ENCODE measurements at places on chromosomes 3 and 15.

- DNase-seq = no peak
Measured at GRCh38 chr3:133850034-133850433, 44.4 kb downstream of the SRPRB start.

DNA sequence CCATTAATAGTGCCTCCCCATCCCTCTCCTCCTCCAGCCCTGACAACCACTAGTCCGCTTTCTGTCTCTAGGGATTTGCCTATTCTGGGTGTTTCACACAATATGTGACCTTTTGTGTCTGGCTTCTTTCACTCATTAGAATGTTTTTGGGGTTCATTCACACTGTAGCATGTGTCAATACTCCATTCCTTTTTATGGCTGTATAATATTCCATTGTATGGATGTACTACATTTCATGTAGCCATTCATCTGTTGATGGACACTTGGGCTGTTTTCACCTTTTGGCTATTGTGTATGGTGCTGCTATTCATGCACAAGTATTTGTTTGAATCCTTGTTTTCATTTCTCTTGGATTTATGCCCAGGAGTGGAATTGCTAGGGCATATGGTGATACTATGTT is 16.5 kb downstream of the GRK7 start:
- no peak for DNase-seq

GRCh38 chr3:61985020-61985419 is 388.3 kb downstream of the FEZF2 start:
- DNase-seq = peak; percentile 81

- no peak for DNase-seq
Measured at GRCh38 chr15:92538115-92538514, 117.5 kb downstream of the FAM174B start.

- DNase-seq = peak; percentile 87
Measured at GRCh38 chr3:187739561-187740332, 5.5 kb downstream of the BCL6 start.

- no peak for DNase-seq
Measured at GRCh38 chr3:195808741-195809290, 2.9 kb downstream of the MUC4 start.

GRCh38 chr3:179969525-179969924 is 67.2 kb downstream of the PEX5L start:
- peak; percentile 59 for DNase-seq

DNA sequence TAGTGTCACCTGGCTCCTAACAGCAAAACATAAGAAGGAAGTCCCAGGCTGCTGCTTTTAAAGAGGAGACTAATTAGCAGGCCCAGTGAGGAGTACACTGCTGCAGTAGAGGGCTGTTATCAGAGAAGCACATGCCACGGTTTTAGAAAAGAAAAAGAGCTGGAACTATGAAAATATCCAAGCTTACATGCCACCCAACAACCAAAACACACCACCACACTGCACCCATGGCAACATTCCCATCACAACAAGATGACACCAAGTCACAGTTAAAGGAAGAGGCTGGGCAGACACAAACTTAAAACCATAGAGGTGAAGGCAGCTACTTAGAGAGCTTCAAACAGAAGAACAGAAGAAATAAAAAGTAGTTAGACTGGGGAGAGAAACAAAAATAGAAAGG is 37.0 kb downstream of the NPTN start:
- peak; percentile 68 for DNase-seq

DNA sequence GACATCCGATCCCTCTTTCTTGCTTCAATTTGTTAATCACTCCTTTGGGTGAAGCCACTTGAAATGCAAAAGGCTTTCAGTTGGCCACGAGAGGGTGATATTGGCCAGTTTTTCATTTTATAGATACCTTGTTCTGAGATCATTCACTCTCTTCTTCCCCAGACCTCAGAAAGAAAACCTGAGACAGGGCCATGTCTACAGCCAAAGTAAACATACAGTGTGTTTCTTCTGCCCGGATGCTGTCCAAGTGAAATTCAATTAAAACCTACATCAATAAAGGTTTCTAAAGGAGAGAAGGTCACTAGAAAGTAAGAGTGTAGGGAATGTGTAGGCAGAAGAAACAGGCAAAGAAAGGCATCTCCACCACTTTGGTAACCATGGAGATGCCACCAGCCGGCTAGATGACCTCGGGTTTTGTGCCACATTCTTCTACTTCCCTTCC is 39.5 kb upstream of the FMN1 start:
- peak; percentile 54 for DNase-seq

DNA sequence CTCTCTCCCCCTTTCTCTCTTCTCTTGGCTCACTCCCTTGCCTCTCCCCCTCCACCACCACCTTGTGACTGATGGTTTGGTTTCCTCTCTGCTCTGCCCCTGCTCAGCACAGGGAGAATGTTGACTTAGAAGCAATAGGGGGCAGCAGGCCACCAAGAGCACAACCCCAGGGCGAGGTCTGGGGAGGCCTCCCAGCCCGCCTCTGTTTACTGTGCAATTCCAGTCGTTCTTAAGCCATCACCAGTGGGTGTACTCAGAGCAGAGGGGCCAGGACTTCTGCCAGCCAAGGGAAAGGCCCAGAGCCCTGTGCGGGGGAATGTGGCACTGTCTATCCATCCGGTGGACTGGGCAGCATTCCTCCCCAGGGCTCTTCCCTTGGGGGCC is 5.7 kb upstream of the APEH start:
- DNase-seq = peak; percentile 23

DNA sequence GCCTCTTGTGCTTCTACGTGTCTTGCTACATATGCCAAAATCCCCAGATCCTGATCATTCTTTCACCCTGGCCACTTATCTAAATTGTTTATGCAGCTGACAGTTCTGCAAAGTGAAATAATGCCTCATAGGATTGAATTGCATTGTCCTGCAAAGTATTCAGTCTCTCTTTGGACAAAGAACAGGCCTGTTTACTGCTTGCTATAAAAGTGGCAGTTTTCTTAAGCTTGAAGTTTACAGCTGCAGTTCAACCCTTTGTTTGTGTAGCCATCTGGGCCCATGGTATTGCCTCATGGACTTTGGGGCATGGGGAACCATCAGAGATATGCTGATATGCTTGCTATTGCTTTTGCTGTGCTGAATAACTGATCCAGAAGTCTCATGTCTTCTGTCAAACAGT is 523.2 kb downstream of the OTOL1 start:
- no peak for DNase-seq

DNA sequence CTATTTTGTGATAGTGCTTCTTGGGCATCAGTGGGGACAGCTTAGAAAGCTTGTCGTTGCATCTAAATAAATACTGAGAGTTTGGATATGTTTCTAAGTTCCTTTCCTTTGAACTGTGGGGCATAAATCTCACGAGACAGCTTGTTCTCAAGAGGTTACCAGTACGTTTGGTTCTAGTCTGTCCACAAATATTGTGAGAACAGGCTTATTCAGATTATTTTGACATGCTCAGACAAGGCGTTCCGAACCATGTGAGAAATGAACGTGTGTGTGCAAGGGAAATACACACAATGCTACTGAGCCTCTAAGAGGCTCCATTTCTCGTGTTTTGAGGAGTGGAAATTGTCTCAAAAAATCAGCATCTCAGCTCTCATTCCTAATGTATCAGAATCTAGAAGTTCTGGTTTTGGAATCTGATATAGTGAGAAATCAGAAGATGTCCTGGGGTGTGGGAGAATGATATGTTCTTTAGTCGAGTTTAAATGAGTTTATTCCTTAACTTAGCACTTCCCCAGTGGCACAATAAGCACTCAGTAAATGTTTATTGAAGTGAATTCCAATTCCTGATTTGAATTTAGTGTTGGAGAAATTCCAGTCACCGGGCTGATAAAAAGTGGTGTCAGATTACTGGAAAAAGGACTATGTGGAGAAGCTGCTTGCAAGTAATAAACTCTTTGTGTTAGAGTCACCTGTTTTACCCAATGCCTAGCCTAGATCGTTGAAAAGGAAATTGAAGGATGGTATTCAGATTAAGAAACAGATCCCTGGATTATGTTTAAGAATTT is 481.5 kb downstream of the LPP start:
- peak; percentile 47 for DNase-seq

DNA sequence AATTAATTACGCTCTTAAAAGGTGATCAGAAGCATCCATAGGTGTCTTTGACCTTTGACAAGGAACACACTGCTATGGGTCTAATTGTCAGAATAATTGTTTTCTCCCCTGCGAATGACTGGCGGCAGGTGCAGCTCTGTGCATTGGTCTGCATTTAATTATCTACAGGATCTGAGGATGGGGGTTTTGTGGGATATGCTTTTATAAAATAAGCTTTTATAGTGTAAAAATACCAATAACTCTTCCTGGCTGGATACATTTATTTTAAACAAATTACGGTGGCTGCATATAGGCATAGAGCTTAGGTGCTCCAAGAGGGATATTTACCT is 201.6 kb upstream of the RGMA start:
- no peak for DNase-seq
